Natural killer cell (primary cell): ENCODE measurements at places on chromosomes 3 and 15. TPM values are rescaled to one million over a fixed set of nuclear protein-coding genes. Genes with fewer than 3 reads are reported as not detected.

GRCh38 chr3:3071136-3071535 lies 39.0 kb downstream of the IL5RA start:
- H3K4me3 ChIP-seq: no peak overlapping the region

DNA sequence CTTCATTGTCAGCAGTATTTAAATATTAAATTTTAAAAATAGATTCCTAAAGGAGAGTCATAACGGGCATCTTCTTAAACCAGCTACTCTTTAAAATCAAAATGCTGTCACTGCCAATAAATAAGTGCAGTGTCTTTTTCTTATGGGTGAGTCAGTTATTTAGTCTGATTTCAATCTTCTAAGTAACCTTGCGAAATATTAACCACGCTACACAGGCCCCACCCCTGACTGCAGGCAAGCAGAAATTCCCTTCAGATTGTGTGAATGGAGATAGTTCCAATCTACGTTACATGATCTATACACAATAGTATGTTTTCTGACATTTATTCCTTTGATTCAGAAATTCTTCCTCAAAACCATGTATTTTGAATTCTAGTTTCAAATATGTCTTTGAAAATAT lies 141.5 kb downstream of the GADL1 start:
- H3K4me1 ChIP-seq: no peaks in the 10 kb centered on the region
- no peak for DNase-seq
- H3K4me3 ChIP-seq: no peak overlapping the region

DNA sequence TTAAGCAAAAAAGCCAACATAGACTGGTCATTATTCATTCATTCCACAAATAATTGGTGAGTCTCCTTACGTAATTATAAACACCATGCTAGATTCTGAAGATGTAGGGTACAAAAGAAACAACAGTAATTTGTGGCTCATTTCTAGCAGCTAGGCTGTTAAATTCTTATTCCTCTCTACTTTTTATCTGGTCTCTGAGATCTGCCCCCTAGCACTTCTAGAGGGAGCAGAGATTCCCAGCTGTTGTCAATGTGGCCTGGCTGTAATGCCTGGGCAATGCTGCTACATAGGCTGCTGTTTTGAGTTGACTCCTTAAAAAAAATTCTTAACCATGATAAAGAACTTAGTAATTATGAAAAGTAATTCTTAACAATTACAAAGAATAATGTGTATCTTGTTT lies 434.9 kb upstream of the THRB start:
- H3K36me3 ChIP-seq: no peaks in the 10 kb centered on the region
- H3K4me1 ChIP-seq: no peaks in the 10 kb centered on the region
- no peak overlapping the region for H3K27ac ChIP-seq
- H3K27me3 ChIP-seq: no peaks in the 10 kb centered on the region

GRCh38 chr3:14329116-14329830 lies 73.1 kb upstream of the SLC6A6 start:
- no peaks in the 10 kb centered on the region for H3K27me3 ChIP-seq
- H3K36me3 ChIP-seq: no peaks in the 10 kb centered on the region
- no peaks in the 10 kb centered on the region for H3K4me1 ChIP-seq
- H3K4me3 ChIP-seq: no peak overlapping the region
- DNase-seq: no peak

DNA sequence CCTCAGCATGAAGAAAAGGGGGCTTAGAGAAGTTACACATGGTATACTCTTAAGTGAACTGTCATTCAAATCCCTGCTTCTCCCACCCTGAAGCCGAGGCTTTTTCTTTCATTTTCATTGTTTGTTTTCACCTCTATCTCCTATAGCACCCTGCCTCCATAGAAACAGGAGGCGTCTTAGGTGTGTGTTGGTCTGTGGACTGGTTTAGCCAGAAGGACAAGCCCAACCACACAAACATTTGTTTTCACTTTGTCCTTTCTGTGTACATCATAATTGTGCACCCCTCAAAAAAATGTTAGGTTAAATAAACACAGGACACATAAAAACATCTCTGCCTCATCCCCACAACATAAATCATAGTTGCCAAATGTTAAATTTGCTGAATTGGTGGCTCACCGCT lies 73.3 kb upstream of the UBE2E2 start:
- DNase-seq: no peak
- no peaks in the 10 kb centered on the region for H3K4me1 ChIP-seq
- H3K36me3 ChIP-seq: no peaks in the 10 kb centered on the region
- H3K27ac ChIP-seq: no peak overlapping the region
- no peaks in the 10 kb centered on the region for H3K27me3 ChIP-seq

- H3K4me1 ChIP-seq: no peaks in the 10 kb centered on the region
- no peaks in the 10 kb centered on the region for H3K36me3 ChIP-seq
- no peak overlapping the region for H3K27ac ChIP-seq
- no peak for DNase-seq
Measured at GRCh38 chr3:53807117-53807810, 39.0 kb downstream of the CHDH start.

The RTP1 gene
- total RNA-seq: not detected

DNA sequence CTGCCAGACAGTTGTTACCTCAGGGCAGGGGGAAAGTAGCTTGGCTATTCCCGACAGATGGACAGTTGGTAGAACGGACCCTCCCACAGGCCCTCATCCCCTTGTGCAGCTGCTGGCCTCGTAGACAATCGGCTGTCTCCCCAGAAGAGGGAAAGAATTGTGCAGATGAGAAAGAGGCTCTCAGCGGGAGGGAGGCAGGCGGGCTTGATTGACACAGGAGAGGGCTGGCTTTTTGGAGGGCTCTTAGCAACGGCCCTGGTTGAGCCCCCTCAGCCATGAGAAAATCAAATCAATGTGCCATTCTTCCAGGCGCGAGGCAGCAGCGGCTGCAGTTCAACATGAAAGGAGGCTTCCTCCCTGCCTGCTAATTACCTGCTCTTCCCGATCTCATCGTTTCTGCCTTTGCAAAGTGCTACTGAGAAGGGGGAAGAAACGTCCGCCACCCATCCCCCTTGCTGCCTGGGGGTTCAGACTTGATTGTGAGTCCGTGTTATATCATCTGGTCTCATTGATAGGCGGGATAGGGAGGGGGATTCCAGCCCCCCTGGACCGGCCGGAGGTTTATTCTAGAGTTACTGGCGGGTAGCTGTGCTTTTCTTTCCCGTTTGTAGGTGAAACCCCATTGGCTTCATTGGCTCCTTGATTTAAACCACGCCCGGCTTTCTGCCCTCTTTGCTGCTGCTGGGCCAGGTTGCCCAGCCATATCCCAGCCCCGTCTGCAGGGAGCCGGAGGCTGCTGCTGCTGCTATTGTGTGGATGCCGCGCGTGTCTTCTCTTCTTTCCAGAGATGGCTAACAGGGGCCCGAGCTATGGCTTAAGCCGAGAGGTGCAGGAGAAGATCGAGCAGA lies at the start of gene TAGLN3:
TAGLN3 (plus strand) TSS at position 287 of the 848 bp plus-strand sequence; CDS start at position 788, 501 bp downstream.
- H3K27ac ChIP-seq: no peak within 1 kb of the TSS
- peak within 1 kb of the TSS; percentile 10 for H3K4me3 ChIP-seq
- DNase-seq: peak; percentile 26

The GLDN gene
- not detected for total RNA-seq

DNA sequence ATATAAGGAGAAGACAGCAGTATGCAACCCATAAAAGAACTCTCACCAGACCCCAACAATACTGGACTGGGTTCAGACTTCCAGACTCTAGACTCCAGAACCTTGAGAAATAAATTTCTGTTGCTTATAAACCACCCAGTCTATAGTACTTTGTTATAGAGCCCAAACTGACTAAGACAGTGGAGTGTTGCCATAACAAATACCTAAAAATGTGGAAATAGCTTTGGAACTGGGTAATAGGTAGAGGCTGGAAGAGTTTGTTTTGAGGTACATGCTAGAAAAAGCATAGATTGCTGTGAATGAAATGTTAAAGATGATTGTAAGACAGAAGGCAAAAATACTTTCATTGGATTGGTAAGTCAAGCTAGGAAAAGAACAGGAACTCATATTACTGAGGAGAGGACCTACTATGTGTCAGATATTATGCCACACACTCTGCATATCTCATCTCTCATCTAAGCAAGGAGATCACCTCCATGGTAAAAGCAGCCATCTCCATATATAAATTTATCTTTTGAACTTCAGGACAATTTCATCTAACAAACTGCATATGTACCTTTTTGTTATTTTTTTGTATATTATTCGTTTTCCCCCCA lies 67.4 kb upstream of the FNDC3B start:
- no peak overlapping the region for H3K4me3 ChIP-seq
- H3K36me3 ChIP-seq: no peaks in the 10 kb centered on the region
- peaks cover 4% of the 10 kb centered on the region for H3K4me1 ChIP-seq
- DNase-seq: no peak
- H3K27me3 ChIP-seq: no peaks in the 10 kb centered on the region

- H3K4me3 ChIP-seq: no peak overlapping the region
- H3K27me3 ChIP-seq: no peaks in the 10 kb centered on the region
- no peak for DNase-seq
Measured at GRCh38 chr15:100433304-100433703, 91.5 kb upstream of the ADAMTS17 start.

DNA sequence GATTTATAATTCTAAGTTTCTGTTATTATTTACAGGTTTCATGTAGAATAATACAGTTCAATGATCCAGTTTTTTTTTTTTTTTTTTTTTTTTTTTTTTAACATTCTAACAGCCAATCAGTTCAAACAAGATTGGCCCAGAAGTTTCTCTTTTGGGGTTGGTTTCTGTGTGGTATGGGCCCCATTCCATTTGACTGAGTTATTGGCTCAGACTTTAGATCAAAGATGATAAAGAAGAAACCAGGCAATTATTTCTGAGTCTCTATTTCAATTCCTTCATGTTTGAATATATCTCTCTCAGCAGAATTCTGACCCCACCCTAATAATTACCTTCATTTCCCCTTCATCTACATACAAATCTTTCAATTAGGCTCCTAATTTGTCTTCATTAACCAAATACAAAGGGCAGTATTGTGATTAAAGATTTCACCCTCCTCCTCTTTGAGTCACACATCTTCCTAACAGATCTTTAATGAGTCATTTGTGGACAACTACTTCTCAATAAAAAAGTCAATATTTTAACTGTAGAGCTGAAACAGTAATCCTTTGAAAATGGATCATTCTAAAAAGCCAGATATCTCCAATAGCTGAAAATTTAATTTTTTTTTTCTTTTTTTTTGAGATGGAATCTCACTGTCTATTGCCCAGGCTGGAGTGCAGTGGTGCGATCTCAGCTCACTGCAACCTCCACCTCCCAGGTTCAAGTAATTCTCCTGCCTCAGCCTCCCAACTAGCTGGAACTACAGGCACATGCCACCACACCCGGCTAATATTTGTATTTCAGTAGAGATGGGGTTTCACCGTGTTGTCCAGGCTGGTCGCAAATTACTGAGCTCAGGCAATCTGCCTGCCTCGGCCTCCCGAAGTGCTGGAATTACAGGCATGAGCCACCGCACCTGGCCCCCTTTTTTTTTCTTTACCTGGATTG lies 878.8 kb downstream of the NAALADL2 start:
- H3K4me1 ChIP-seq: no peaks in the 10 kb centered on the region
- H3K27ac ChIP-seq: no peak overlapping the region
- H3K36me3 ChIP-seq: no peaks in the 10 kb centered on the region
- DNase-seq: no peak
- no peaks in the 10 kb centered on the region for H3K27me3 ChIP-seq

DNA sequence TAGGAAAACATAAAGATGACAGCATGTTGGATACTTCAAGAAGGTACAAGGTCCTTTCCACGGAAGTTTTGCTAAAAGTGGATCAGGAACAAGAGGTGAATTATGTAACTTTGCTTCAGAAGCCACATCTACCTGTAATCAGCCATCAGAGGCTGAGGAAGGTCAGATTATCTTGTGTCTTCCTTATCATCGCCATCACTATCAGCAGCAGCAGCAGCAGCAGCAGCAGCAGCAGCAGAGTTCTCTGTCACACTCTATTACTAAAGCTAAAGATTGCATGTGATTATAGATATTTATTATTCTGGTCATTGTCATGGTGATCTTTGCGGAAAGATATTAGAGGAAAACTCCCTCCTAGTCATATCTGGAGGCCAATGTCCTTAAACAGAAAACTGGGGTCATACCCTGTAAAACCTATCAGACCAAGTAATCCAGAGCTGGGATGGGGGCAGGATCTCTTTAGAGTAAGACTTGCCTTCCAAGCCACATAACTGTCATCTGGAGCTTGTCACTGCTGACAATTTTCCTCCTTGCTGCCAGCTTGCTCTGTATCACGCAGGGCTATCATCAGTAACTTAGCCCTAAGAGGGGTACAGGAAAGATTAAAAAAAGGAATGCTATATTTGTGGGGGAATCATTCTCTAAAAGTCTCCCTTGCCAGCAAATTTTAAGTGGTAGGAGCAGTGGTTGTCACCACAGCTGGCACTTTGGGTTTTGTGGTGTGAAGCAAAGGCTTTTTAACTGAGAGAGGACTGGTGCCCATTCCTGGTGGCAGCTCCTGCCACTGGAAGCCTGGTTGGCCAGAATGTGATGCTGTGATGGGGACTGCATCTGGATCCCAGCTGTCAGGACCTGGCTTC lies 130.9 kb upstream of the RASGRP1 start:
- H3K27me3 ChIP-seq: no peaks in the 10 kb centered on the region
- H3K36me3 ChIP-seq: no peaks in the 10 kb centered on the region
- DNase-seq: no peak
- H3K4me1 ChIP-seq: peaks cover 26% of the 10 kb centered on the region
- peak overlapping the region; percentile 16 for H3K27ac ChIP-seq
- no peak overlapping the region for H3K4me3 ChIP-seq

GRCh38 chr3:129609591-129610182 lies 3.2 kb upstream of the PLXND1 start:
- peaks cover 45% of the 10 kb centered on the region for H3K4me1 ChIP-seq
- no peaks in the 10 kb centered on the region for H3K36me3 ChIP-seq
- no peak overlapping the region for H3K27ac ChIP-seq
- no peak for DNase-seq
- peaks cover 2% of the 10 kb centered on the region for H3K27me3 ChIP-seq
- H3K4me3 ChIP-seq: no peak overlapping the region

- H3K36me3 ChIP-seq: no peaks in the 10 kb centered on the region
- no peaks in the 10 kb centered on the region for H3K27me3 ChIP-seq
- DNase-seq: no peak
- no peak overlapping the region for H3K4me3 ChIP-seq
Measured at GRCh38 chr3:145842294-145842902, 318.6 kb downstream of the PLOD2 start.
